SW 1271 (cell line): ENCODE measurements at places on chromosomes 16 and 17.

DNA sequence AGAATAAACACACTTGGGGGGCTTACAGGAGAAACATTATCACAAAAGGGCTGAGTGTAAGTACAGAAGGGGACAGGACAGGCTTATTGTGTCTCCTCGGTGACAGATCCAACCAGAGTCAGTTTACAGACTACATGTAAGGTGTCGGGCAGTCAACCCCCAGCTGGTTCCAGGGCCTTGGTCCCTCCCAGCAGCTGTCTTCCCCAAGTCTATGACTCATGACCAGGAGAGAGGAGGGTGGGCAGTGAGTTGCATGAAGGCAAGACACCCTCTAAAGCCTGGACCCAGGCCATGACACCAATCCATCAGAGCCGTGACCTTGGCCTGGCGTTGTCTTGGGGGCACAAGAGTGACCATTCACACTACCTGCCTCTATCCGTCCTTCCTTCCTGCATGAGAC lies 276.2 kb upstream of the CCL2 start:
- no peak for DNase-seq

GRCh38 chr17:78726513-78726912 lies 55.6 kb downstream of the CYTH1 start:
- DNase-seq: no peak

- DNase-seq: no peak
Observed at GRCh38 chr16:88992351-88993165, 15.6 kb upstream of the CBFA2T3 start.

GRCh38 chr16:49587511-49587910 lies 213.9 kb downstream of the C16orf78 start:
- DNase-seq: no peak

DNA sequence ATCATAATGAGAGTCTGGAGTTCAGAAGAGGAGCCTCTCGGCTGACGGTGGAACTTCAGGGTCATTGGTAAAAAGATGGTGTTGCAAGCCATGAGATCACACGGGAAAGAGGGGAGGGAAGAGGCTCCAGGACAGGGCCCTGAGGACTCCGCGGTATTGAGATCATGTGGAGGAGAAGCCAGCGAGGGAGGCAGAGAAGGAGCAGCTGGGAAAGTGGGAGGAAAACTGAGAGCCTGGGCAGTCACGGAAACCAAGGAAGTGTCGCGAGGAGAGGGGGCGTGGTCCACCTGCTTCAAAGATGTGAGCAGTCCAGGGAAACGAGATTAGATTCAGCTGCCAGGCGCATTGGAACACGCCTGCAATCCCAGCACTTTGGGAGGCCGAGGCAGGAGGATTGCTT lies 27.7 kb upstream of the SBK1 start:
- DNase-seq: no peak

- DNase-seq: no peak
Observed at GRCh38 chr17:78557598-78558039, 19.6 kb downstream of the DNAH17 start.

DNA sequence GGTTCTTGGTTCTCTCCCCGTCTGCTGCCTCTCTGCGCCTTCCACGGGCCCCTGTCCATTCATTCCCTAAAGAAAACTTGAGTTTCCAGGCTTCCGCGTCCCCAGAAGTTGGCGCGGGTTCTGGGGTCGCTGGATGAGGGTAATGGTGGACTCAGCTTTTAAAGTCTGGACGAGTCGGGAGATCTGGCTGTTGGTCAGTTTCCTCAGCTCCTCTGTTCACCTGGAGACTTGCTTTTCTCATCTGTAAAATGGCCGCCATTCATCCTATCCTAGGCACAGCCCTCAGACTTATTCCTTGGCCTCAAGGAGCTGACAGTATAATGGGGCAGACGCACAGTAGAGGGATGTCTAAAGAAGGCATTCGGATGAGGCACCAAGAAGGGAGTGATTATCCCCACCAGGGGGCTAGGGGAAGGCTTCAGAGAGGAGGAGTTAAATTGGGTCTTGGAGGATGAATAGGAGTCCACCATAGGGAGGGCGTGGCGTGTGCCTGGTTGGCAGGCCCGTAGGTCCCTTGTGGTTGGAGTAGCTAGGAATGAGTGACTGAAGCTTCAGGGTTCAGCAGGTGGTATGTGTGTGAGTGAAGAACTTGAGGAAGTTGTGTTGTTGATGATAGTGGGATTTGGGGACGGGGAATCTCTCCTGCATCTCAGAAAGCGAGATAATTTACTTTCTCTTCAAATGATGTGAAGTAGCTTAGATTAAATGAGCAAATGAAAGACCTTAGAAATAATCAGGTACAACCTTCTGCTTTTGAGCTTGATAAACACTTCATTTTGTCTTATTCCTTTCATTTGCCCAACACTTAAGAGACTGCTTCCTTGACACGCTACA lies 652 bp downstream of the VPS35L start:
- DNase-seq: peak; percentile 27

DNA sequence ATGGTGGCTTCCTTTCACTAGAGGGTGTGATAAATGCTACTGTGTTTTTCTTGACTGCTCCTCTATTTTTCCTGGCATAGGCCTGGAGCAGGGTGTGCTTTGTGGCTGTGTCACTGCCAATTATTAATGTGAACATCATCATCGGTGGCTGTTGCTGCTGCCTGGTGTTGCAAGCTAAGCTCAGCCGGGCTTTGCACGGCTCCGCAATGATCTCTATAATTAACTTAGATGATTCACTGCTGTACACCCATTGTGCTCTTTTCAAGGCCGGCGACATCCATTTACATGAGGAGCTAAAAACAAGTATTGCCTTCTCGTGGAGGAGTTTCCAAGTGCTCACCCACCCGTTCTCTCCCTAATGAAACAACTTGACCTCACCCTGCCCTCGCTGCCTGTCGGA lies 160.1 kb upstream of the IRX3 start:
- DNase-seq: no peak
